ENCODE measurements at places on chromosomes 16 and 17. TPM values are rescaled to one million over a fixed set of nuclear protein-coding genes. Genes with fewer than 3 reads are reported as not detected.

DNA sequence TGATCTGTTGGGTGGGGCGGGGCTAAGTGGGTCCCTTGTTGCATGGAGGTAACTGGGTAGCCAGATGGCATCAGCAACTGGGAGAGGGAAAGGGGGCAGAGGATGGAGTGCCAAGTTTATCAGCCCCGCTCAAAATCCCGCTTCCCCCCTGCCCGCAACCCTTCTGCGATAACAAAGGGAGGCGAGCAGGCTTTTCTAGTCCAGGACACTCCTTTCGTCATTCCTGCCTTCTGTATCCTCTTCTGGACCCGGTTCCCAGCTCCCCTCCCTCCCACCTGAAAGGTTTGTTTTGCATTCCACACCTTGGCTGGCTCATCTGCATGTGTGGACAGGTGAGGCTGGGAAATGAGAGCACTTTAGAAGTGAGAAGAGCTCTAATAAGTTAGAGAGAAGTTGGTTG is 53.3 kb downstream of the HLF start:
- DNase-seq, result no peak

GRCh38 chr16:8641671-8642070 is 20.2 kb downstream of the METTL22 start:
- DNase-seq, result no peak

DNA sequence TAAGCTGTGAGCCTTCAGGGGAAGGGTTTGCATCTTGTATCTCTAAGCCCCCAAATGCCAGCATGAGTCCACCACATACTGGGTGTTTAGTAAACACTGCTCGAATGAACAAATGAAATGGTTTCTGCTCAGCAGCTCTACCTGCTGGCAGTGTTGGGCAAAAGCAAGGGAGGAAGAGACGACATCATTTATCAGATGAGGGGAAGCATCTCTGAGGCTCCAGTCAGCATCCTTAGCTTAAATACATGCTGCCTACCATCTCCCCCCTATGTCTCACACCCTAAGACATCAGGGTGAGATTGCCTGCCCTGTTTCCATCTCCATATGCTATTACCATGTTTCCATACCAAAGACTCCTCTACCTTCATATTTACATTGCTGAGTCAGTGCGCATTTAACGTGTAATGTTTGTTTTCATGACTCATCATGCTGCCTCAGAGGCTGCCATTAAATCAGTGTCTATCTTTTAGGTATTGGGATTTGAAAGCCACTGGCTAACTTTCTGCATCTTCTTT is 379.8 kb downstream of the UTP18 start:
- DNase-seq, result no peak

DNA sequence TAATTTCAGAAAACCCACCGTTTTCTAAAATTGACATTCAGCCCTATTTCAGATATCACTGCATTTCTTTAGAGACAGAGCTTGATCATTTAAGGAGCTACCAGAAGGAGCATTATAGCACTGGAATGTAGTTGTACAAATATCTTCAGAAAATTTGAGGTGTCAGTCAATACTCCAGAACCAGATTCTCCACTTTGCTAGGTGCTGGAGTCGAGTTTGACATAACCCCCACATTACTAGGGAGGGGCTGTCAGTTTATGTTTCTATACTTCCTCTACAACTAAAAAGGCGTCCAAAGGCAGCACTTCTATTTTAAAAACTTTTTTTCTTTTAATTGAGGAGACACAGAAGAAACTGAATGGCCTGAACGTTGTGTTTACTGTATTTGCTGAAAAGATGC is 892 bp upstream of the KIAA0513 start:
- no peak for DNase-seq

- no peak for DNase-seq
These were observed 54.5 kb downstream of the PRMT7 start for GRCh38 chr16:68365167-68365817.

GRCh38 chr16:68750193-68750695 is 13.2 kb downstream of the CDH1 start:
- no peak for DNase-seq

METTL26 gene
- 83.7 TPM for total RNA-seq

KRTAP3-3 gene
- not detected for total RNA-seq

Measured in myocyte (in vitro differentiated cells).